ENCODE measurements at places on chromosomes 3 and 15.

DNA sequence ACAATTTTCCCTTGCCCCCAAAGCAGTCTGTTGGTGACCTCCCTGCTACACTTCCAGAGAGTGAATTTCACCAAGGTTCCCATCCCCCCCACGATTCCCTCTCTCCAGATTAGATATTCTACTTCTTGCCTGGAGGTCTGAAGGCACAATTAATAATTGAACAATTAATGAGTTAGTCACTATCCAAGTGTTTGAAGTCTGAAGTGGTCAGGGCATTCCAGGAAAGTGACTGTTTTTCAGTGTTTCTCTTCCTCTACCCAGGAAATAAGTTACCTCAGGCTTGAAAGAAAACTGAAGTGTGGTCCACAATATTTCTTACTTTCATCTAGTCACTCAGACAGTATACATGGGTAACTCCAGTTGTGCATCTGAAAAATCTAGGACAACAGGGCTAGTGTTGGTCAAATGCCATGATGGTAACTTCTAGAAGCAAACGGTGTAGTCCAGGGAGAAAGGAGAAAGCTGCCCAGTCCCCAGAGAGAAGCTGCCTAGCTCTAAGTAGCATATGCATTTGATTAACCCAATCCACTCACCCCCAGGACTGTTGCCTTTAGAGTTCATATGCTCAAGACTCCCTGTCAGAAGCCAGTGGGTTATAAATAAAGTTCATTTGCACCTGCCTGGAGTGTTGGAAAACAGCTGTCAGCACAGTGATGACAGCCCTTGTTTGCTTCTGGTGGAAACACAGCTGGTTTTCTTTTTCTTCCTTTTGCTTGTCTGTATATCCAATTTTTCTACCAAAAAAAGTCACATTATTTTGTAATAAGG lies 2.3 kb upstream of the TM4SF4 start:
- DNase-seq, result peak; percentile 53

GRCh38 chr3:149507491-149508324 lies 33.2 kb downstream of the TM4SF4 start:
- DNase-seq, result peak; percentile 64

- DNase-seq, result no peak
These were observed 9.5 kb downstream of the CFAP44 start for GRCh38 chr3:113431811-113432210.

- peak; percentile 5 for DNase-seq
These were observed 21.3 kb upstream of the SEC62 start for GRCh38 chr3:169945313-169945712.

- no peak for DNase-seq
These were observed 359 bp downstream of the ARIH1 start for GRCh38 chr15:72474466-72474911.
